Osteoblast (primary cell): ENCODE measurements at places on chromosomes 13 and 19. TPM values are rescaled to one million over a fixed set of nuclear protein-coding genes. Genes with fewer than 3 reads are reported as not detected.

- no peak for DNase-seq
Observed at GRCh38 chr13:29801737-29802305, 48.6 kb downstream of the UBL3 start.

- DNase-seq: no peak
Observed at GRCh38 chr13:113629866-113630265, 28.1 kb downstream of the ATP4B start.

- DNase-seq: no peak
Observed at GRCh38 chr19:11784356-11784755, 14.0 kb upstream of the ZNF491 start.

- no peak for DNase-seq
Observed at GRCh38 chr13:73465617-73465971, 406.8 kb downstream of the KLF5 start.

IGLON5 gene
- not detected in 2 replicates for total RNA-seq

DNA sequence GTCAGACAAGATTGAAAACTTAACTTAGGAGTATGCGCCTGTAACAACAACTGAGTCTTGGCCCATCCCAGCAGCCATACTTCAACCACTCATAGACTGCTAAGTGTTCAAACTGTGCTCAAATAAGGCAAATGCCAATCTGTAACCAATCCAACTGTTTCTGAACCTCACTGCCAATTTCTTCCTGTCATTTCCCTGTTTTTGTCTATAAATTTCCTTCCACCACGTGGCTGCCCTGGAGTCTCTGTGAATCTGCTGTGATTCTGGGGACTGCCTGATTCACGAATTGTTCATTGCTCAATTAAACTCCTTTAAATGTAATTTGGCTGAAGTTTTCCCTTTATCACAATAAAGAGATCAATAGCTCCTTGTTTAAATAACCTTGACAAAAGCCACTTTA is 50.8 kb upstream of the FREM2 start:
- DNase-seq: no peak

- DNase-seq: no peak
Observed at GRCh38 chr13:83508771-83509301, 373.4 kb downstream of the SLITRK1 start.

DNA sequence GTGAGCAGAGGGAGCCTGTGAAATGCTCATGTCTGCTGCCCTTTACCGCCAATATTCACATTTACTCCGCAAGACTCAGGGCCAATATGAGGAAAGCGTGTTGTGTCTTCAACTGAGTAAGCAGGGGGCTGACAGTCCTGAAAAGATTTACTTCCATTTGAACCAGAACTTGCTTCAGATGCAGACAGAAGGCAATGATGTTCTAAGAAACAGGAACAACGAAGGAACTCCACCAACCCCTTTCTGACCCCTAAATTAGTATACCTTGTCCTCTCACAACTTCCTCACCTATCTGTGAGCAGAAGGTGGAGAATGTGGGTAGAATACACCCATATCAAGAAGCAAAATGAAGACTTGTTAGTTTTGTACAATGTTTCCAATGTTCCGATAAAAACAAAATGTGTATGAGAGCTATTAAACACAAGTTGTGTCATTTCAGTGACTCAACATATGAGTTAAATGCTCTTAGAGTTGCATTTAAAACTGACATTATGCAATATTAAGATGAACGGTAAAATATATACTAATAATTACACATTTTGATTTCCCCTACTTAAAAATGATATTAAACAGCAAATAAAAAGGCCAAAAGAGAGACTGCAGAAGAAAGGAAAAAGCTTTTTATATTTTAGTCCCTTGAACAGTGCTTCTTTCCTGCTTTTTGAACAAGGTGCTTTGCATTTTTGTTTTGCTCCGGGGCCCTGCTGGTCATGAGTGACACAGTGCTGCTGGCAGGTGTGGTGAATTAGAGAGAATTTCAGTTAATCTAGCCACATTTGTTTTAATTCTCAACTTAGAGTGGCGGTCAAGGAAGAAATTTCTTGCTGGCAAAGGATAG is 16.0 kb downstream of the TMEM272 start:
- no peak for DNase-seq

- DNase-seq: no peak
Observed at GRCh38 chr13:50721672-50721992, 121.9 kb downstream of the DLEU7 start.

GRCh38 chr19:55146078-55146704 is 2.8 kb downstream of the TNNT1 start:
- peak; percentile 86 for DNase-seq

DPF1 gene
- total RNA-seq: 0.29 and 0.72 TPM in 2 replicates

DNA sequence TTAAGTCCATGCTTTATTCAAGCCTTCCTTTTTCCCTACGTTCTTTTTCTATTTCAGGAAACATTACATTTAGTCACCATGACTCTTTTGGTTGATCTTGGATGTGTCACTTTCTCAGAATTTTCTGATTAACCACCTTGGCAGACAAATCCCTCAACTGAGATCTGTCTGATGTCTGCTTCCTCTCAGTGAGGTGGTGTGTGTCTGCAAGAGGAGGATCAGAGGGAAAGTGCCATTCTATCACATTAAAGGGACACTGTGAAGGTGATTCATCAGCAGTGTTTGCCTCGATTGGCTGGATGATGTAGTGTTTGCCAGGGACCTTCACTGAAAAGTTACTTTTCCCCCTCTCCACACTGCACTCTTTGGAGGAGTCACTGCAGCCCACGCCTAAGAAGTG is 3.0 kb upstream of the CCNP start:
- DNase-seq: no peak

ZNF132 gene
- total RNA-seq: 8.8 and 10.1 TPM in 2 replicates

IGFLR1 gene
- 0.72 and 0.88 TPM in 2 replicates for total RNA-seq

- no peak for DNase-seq
Observed at GRCh38 chr13:59673286-59673685, 490.4 kb downstream of the DIAPH3 start.

DNA sequence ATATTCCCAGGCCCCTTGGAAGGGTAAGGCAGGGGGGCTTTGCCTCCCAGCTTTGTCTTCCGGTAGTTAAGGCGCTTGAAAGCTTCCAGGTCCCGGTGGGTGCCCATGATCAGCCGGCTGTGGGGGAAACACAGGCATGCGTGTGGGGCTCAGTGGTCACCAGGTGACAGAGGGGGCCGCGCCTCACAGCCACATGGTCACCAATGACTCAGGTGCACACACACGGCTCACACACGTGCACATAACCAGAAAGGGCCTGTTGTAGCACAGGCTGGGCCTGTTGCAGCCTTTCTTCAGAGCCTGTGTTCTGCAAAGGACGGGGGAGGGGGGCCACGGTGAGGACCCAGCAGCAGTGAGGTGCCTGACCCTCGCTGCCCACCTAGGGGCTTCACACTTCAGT is 5.9 kb downstream of the NANOS3 start:
- peak; percentile 64 for DNase-seq

GRCh38 chr13:43405457-43405856 is 381.3 kb downstream of the ENOX1 start:
- DNase-seq: peak; percentile 47

DNA sequence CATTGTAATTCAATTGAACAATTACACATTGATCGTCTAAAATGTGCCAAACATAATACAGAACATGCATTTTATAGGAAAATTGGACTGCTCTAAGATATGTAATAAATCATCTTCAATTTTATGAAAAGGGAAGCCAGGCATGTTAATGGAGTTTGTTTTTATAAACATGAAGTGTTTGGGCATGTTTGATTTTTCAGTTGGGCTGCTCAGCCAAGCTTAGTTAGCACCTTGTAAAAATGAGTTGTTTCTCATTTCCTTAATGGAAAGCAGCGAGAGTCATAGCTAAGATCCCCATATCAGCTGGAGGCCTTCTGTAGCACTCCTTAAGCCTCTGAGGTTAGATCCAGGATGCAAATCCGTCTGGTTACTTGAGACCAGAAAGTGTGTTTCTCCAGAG is 422.3 kb downstream of the SPRY2 start:
- no peak for DNase-seq

ARHGAP45 gene
- total RNA-seq: 0.59 and 0.72 TPM in 2 replicates
